ENCODE measurements at places on chromosomes 11 and 22. TPM values are rescaled to one million over a fixed set of nuclear protein-coding genes. Genes with fewer than 3 reads are reported as not detected.

- no peak for DNase-seq
- no peak overlapping the region for H3K27ac ChIP-seq
- H3K4me3 ChIP-seq: no peak overlapping the region
- no peaks in the 10 kb centered on the region for H3K27me3 ChIP-seq
- no peaks in the 10 kb centered on the region for H3K36me3 ChIP-seq
- no peaks in the 10 kb centered on the region for H3K4me1 ChIP-seq
Measured at GRCh38 chr22:35457729-35458546, 58.0 kb downstream of the MCM5 start.

Gene OAF
- 45.1 TPM for total RNA-seq

DNA sequence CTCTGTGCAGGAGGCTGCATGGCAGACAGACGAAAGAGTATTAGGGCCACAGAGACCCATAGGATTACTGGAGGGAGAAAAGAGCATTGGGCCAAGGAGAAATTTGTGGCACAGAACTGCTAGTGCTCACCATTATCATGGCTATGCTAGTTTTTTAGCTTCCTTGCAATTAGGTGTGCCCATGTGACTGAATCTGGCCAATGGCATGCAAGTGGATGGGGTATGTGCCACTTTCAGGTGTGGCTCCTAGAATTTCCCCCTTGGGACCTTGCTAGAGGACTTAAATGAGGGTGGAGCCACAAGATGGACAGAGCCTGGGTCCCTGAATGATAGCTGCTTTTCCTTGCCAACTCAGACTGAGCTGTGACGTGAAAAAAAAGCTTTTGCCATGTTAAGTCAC, 73.9 kb upstream of the TENM4 start:
- no peaks in the 10 kb centered on the region for H3K4me1 ChIP-seq
- no peak overlapping the region for H3K4me3 ChIP-seq
- no peak for DNase-seq

DNA sequence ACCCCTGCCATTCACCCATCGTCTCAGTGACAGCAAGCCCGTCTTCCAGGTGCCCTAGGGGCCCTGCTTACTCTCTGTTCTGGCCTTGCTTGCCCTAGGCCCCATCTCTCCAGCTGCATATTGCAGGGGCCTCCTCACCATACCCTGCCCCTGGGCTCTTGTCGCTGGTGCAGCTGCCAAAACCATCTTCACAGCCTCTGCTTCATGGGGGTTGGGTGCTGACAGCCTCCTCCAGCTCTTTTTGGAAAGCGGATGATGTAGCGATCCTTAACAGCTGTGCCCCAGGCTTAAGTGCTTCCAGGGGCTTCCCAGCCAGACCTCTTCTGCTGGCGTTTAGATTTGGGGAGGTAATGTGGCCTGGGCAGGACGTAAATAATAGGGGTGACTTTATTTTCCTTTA, 61.2 kb upstream of the SUSD2 start:
- peaks cover 44% of the 10 kb centered on the region for H3K4me1 ChIP-seq
- H3K36me3 ChIP-seq: peaks cover 6% of the 10 kb centered on the region
- no peaks in the 10 kb centered on the region for H3K27me3 ChIP-seq

DNA sequence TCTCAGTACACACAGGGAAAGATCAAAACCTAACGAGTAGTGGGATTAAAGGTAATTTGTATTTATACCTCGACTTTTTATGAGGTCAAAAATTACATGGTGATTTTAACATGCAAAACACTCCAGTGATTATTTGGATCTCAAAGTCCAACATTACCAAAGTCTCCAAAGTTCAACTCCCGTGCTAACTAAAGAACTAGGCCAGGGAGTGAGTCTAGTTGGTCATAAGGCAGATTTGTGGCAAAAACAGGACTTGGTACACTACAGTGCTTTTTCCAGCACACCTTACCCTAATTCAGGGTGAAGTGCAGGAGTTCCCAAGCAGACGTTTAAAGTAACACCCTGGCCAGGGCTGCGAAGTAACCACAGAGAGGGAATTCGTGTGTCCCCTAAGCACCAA, 1.1 kb downstream of the PUS3 start:
- peaks cover 5% of the 10 kb centered on the region for H3K36me3 ChIP-seq
- H3K4me3 ChIP-seq: no peak overlapping the region
- no peak for DNase-seq
- H3K27me3 ChIP-seq: peaks cover 7% of the 10 kb centered on the region

Gene ESRRA
- total RNA-seq: 33.4 TPM

GRCh38 chr11:94809251-94809650, 41.1 kb downstream of the AMOTL1 start:
- H3K36me3 ChIP-seq: no peaks in the 10 kb centered on the region
- no peak for DNase-seq
- peaks cover 52% of the 10 kb centered on the region for H3K4me1 ChIP-seq
- no peaks in the 10 kb centered on the region for H3K27me3 ChIP-seq
- no peak overlapping the region for H3K27ac ChIP-seq

- H3K4me3 ChIP-seq: no peak overlapping the region
- H3K27ac ChIP-seq: no peak overlapping the region
- no peaks in the 10 kb centered on the region for H3K27me3 ChIP-seq
- no peaks in the 10 kb centered on the region for H3K4me1 ChIP-seq
Measured at GRCh38 chr11:5581014-5581413, 337 bp downstream of the OR52B6 start.

- no peak overlapping the region for H3K27ac ChIP-seq
- no peaks in the 10 kb centered on the region for H3K4me1 ChIP-seq
- peak; percentile 40 for DNase-seq
- no peaks in the 10 kb centered on the region for H3K36me3 ChIP-seq
- no peaks in the 10 kb centered on the region for H3K27me3 ChIP-seq
Measured at GRCh38 chr22:23539135-23539838, 40.8 kb downstream of the IGLL1 start.

Gene PGM2L1
- total RNA-seq: 8.9 TPM

Gene EP300
- 114 TPM for total RNA-seq

DNA sequence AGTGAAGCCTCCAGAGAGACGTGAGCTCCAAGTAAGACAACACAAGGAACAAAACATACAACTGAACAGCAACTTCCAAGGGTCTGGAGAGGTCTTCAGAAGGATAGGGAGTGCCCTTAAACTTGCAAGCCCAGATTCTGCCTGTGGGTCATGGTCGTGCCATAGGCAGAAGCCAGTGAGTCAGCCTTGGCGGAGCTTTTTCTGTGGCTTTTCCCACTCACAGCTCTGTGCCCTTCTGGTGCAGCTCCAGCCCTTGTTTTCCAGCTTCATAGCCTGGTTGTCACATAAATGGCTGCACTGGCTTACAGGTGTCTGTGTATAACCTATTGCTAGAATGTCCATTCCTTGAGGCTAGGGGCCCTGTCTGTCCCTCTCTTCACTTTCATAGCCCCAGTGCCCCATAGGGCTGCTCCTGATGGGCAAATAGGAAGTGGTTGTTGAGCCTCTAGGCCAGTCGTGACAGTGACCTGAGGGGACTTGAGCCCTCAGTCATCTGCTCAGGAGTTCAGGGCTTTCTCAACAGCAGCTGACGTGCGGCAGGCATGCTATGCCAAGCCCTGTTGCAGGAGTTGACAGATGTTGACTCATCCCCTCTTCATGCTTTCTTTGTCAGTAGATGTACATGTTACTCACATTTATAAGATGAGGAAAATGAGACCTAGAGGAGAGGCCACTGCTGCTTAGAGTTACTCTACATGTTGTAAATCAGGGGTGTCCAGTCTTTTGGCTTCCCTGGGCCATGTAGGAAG, 7.4 kb downstream of the MED15 start:
- H3K4me3 ChIP-seq: no peak overlapping the region
- H3K4me1 ChIP-seq: peaks cover 40% of the 10 kb centered on the region
- no peaks in the 10 kb centered on the region for H3K27me3 ChIP-seq
- no peak overlapping the region for H3K27ac ChIP-seq

GRCh38 chr11:36155770-36156160, 133.5 kb downstream of the COMMD9 start:
- H3K4me3 ChIP-seq: no peak overlapping the region
- H3K4me1 ChIP-seq: no peaks in the 10 kb centered on the region
- H3K27me3 ChIP-seq: no peaks in the 10 kb centered on the region
- no peak for DNase-seq
- H3K36me3 ChIP-seq: no peaks in the 10 kb centered on the region

- no peak for DNase-seq
- no peaks in the 10 kb centered on the region for H3K36me3 ChIP-seq
- H3K4me1 ChIP-seq: no peaks in the 10 kb centered on the region
- H3K27ac ChIP-seq: no peak overlapping the region
- H3K4me3 ChIP-seq: no peak overlapping the region
Measured at GRCh38 chr11:69290806-69291205, 3.1 kb upstream of the MYEOV start.

- DNase-seq: no peak
- no peaks in the 10 kb centered on the region for H3K27me3 ChIP-seq
Measured at GRCh38 chr11:14318581-14318981, 40.4 kb downstream of the RRAS2 start.

GRCh38 chr11:80432057-80432456, 991.2 kb upstream of the TENM4 start:
- DNase-seq: no peak
- no peak overlapping the region for H3K4me3 ChIP-seq
- H3K4me1 ChIP-seq: no peaks in the 10 kb centered on the region
- no peaks in the 10 kb centered on the region for H3K27me3 ChIP-seq
- H3K27ac ChIP-seq: no peak overlapping the region

DNA sequence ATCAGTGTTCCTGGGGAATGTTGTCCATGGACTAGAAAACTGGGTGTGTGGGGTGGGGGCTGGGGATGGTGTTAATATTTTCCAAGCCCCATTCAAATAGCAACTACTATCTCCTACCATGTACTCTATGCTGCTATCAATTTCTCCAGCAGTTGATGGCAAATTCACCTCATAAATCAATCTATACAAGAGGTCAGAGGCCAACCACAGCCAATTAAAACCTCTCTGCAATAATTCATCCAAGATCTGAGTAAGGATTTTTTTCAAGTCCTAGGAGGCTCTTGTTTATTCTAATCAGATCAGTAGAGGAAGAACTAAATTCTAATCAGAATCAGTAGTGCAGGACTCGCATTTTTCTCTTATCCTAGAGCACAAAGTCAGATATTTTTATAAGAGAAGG, 73.4 kb upstream of the WT1 start:
- H3K27ac ChIP-seq: no peak overlapping the region
- DNase-seq: no peak
- H3K4me3 ChIP-seq: no peak overlapping the region
- H3K27me3 ChIP-seq: no peaks in the 10 kb centered on the region
- no peaks in the 10 kb centered on the region for H3K4me1 ChIP-seq

Gene IGLL1
- total RNA-seq: not detected

DNA sequence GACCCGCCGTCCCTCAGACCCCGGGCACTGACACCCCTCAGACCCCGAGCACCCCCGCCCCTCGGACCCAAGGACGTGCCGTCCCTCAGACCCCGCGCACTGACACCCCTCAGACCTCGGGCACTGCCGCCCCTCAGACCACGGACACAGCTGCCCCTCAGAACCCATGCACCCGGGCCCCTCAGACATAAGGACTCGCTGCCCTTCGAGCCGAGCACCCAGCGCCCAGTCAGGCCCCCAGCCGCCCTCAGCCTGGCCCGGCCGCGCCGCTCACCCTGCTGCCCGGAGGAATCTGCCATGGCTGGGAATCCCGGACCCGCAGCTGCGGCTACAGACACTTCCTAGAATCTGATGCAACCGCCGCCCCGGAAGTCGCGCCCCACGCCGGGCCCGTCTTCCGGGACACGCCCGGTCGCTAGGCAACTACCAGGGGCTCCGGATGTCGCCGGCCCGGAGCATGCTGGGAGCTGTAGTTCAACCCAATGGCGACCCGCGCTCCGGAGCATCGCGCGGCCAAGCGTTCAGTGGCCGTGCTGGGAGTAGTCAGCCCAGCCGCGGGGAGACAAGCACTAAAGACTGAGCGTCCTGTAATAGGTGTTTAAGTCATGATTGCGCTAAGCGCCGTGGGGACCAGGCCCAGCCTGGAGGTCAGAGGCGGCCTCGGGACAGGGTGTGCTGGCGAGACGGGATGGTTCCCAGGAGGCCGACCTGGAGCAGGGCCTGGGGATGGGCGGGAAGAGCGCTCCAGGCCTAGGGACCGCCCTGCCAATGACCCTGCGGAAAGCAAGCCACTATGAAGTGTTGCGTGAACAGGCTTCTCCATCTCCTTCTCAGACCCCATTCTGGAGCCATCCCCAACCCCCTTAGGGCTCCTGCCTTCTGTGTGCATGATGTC, at the start of gene CARS1:
Gene CARS1 (minus strand): TSS at position 355 of the 895 bp plus-strand sequence. CDS start 56 bp downstream, at position 299.
- H3K27ac ChIP-seq: peak within 1 kb of the TSS; percentile 82
- peaks cover 7% of the 10 kb centered on the region for H3K4me1 ChIP-seq
- DNase-seq: peak; percentile 85

DNA sequence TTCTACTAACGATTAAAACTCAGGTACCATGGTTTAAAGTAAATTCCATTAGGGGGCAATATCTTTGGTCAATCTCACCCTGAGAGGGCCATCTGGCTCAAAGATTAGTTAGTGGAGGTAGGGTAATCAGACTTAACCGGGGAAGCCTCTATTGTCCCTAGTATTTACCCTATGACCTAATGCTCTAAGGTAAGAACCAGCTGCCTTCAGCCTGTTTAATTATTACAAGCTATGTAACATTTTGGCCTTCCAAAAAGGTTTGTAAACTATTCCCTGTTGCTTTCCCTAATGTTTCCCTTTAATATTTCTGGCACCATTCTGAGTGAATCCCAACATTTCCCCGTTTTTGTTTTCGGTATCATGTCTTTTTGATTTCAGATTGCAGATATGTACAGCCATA, 15.1 kb upstream of the GLYATL1 start:
- H3K36me3 ChIP-seq: no peaks in the 10 kb centered on the region
- H3K4me3 ChIP-seq: no peak overlapping the region
- H3K4me1 ChIP-seq: no peaks in the 10 kb centered on the region

DNA sequence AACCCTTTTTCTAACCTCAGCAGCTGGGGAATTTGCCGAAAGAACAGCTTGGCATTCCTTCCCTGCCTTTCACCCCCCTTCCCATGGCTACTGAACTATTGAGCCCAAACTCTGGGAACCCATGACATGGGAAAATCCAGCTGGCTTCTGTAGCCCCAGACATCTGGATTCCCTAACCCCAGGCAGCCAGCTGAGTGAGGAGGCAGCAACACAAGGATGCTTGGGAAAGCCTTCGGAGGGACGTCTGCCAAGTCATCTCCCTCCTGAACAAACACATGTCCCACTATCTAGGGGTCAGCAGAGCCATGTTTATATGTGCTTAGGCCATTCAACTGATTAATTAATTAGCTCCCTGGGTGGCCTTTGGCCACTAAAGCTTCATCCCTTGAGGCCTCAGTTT, 21.6 kb downstream of the LRRC55 start:
- no peaks in the 10 kb centered on the region for H3K4me1 ChIP-seq
- no peak for DNase-seq
- H3K27me3 ChIP-seq: no peaks in the 10 kb centered on the region
- no peak overlapping the region for H3K27ac ChIP-seq
- H3K4me3 ChIP-seq: no peak overlapping the region

GRCh38 chr22:25153961-25154666, 45.5 kb upstream of the CRYBB3 start:
- H3K27me3 ChIP-seq: no peaks in the 10 kb centered on the region
- H3K4me1 ChIP-seq: peaks cover 14% of the 10 kb centered on the region
- peak overlapping the region; percentile 21 for H3K27ac ChIP-seq
- no peaks in the 10 kb centered on the region for H3K36me3 ChIP-seq
- no peak overlapping the region for H3K4me3 ChIP-seq
- peak; percentile 39 for DNase-seq

GRCh38 chr22:28914201-28914600, 30.8 kb downstream of the ZNRF3 start:
- no peak overlapping the region for H3K4me3 ChIP-seq
- H3K27ac ChIP-seq: peak overlapping the region; percentile 92
- no peaks in the 10 kb centered on the region for H3K27me3 ChIP-seq
- peaks cover 58% of the 10 kb centered on the region for H3K4me1 ChIP-seq
